CD4-positive, alpha-beta T cell treated with Interleukin-6 for 4 hours (primary cell): ENCODE measurements at places on chromosomes 13 and 19.

- peak; percentile 62 for DNase-seq
These were observed 7.3 kb downstream of the NKPD1 start for GRCh38 chr19:45153339-45154063.

DNA sequence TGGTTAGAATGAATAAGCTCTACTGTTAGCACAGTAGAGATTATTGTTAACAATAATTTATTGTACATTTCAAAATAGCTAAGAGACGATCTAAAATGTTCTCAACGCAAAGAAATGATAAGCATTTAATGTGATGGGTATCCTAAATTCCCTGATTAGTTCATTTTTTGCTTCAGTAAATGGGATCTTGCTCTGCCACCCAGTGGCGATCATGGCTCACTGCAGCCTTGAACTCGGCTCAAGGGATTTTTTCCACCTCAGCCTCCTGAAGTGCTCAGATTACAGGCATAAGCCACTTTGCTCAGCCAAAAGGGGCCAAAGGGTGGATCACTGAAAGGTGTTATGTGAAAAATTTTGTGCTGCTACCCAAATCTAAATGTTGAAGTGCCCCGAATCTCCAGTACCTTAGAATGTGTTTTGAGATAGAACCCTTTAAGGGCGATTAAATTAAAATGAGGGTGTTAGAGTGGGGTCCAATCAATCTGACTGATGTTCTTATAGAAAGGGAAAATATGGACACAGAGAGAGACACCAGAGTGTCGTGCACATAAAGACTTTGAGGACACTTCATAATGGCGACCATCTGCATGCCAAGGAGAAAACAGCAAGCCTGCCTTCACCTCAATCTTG lies 31.5 kb upstream of the ZNF766 start:
- peak; percentile 67 for DNase-seq

DNA sequence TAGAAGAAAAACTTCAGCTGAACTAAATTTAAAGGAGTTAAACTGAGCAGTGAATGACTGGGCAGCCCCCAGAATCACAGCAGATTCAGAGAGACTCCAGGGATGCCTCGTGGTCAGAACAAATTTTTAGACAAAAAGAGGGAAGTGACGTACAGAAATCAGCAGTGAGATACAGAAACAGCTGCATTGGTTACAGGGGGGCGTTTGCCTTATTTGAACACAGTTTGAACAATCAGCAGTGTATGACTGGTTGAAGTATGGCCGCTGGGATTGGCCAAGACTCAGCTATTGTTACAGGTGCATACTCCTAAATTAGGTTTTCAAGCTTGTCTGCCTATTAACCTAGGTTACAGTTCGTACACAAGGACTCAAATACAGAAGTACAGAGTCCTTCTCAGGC lies 2.2 kb upstream of the SPRYD7 start:
- no peak for DNase-seq

- no peak for DNase-seq
These were observed 144.0 kb downstream of the KDM4B start for GRCh38 chr19:5112681-5113575.

- peak; percentile 62 for DNase-seq
These were observed at the start of gene UBE2M for GRCh38 chr19:58558066-58558622. Gene UBE2M (minus strand): TSS chr19:58558611. CDS start chr19:58558381, 230 bp downstream.

GRCh38 chr19:55778331-55778730 lies 9.4 kb downstream of the RFPL4AL1 start:
- no peak for DNase-seq

DNA sequence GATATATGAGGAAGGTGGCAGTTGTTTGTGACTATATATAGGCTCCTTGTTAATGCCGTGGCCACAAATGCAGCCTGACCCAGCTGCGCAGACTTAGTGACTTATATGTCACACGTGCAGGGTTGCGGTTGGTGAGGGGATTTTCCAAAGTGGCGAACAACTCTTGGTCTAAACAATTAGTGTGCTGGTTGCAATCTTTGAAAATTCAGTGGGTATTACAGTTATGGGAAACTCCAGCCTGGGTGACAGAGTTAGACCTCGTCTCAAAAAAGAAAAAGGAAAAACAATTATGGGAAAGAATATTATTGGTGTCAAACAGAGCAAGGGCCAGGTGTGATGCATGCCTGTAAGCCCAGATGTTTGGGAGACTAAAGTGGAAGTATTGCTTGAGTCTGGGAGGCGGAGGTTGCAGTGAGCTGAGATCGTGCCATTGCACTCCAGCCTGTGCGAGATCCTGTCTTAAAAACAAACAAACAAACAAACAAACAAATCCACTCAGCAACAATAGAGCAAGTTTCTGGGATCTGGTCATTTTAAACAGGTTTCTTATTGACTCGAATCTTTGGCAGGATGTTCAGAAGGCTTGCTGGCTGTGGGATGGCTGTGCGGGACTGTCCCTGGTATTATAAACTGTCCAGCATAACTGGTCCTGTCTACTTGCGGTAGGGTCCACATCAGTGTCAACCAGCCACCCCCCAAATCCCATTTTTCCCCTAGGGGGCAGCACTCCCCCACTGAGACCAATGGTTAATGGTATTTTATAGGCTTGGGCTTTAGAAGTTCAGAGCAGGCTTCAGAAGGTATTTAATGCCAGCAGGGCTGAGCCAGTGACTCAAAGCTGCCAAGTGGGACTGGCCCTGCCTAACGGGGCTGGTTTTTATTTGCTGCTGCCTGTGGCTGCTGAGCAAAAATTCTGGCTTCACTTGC lies 15.4 kb downstream of the RELB start:
- DNase-seq = peak; percentile 71

DNA sequence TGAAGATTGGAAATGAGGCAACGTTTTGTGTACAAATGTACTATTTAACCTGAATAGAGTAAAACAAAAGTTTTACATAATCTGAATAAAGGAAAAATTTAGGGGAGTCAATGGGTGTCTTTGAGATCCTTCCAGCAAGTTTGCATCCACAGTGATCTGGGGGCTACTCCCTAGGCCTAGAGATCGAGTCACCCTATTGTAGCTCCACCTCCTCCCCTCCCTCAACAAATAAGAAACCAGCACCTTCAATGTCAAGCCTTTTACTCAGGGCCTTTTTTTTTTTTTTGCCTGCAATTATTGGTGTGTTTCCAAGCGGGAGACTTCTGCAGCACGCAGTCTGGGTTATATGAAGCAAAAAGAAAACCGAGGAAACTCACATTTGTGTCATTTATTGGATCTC lies 16.3 kb upstream of the RAP2A start:
- no peak for DNase-seq

- no peak for DNase-seq
These were observed 371.1 kb upstream of the ZNF507 start for GRCh38 chr19:31974290-31974689.

GRCh38 chr13:92804346-92804745 lies 422.3 kb upstream of the GPC6 start:
- DNase-seq = no peak

DNA sequence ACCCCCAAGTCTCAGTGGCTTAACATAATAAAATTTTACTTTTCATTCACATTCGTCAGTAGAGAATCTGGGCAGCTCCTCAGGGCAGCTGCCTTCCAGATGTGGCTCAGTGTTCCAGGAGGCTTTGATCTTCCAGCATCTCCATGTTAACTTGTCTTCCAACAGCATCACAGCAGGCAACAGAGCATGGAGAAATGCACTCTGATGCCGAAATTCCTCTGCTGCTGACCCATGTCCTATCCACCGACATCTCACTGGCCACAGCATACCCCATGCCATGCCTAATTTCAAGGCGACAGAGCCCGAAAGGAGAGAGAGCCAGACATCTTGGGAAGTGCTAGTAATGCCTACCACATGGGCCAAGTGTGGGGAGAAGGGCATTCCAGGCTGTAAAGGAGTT lies 64.9 kb upstream of the MEDAG start:
- no peak for DNase-seq

GRCh38 chr19:1397838-1398237 lies 3.5 kb downstream of the GAMT start:
- DNase-seq = no peak

DNA sequence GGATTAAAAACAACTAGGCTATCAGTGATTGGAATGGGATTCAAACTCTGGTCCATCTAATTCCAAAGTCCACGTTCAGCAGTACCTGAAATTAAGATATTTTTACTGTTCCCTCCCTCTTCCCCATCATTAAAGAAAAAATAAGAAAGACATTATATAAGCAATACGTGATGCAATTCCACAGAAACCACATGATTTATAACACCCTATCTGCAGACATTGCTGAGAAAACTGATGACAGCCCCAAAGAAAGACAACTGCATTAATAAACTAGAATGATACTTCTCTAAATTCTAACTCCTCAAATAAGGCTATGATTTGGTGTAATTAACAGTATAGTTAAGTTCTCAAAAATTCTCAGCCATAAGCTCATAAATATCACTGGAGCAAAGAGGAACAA lies 19.1 kb downstream of the LNX2 start:
- no peak for DNase-seq

GRCh38 chr13:26051657-26052311 lies at the start of gene SHISA2:
Gene SHISA2 (minus strand): TSS chr13:26052016. CDS start chr13:26050975, 1,041 bp downstream.
- peak; percentile 60 for DNase-seq

DNA sequence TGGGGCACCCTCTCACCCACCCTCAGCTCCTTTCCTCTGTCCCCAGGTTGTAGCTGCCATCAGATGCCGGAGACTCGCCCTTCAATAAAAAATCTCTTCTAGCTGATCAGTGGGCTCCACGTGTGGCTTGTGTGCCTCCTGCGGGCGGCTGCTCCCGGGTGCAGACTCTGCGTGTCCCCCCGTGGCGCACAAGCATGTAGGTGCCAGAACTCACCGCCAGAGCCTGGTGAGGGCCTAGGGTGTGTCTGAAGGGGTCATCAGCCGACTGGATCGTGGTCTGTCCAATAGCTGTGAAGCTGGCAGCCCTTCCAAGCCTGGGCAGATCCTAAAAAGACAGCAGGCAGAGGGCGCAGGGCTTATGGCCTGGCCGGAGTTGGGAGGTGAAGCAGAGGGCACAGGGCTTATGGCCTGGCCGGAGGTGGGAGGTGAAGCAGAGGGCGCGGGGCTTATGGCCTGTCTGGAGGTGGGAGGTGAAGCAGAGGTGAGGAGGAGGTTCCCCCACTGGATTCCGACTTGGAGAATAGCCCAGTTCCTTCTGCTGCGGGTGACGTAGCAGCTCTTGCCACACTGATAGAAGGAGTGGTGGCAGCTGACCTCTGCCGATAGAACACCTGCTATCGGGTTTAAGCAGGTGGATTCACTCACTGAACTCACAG lies 11.7 kb downstream of the NOP53 start:
- no peak for DNase-seq

- DNase-seq = no peak
These were observed 1.2 kb upstream of the DCT start for GRCh38 chr13:94480672-94481145.
